ENCODE measurements at places on chromosomes 3 and 15.
A peak's percentile ranks its signal among the peaks of the same experiment; 100 is the strongest.

GRCh38 chr15:100429116-100429728 is 87.4 kb upstream of the ADAMTS17 start:
- no peak for DNase-seq

GRCh38 chr3:84881288-84881687 is 77.5 kb upstream of the CADM2 start:
- DNase-seq: no peak

DNA sequence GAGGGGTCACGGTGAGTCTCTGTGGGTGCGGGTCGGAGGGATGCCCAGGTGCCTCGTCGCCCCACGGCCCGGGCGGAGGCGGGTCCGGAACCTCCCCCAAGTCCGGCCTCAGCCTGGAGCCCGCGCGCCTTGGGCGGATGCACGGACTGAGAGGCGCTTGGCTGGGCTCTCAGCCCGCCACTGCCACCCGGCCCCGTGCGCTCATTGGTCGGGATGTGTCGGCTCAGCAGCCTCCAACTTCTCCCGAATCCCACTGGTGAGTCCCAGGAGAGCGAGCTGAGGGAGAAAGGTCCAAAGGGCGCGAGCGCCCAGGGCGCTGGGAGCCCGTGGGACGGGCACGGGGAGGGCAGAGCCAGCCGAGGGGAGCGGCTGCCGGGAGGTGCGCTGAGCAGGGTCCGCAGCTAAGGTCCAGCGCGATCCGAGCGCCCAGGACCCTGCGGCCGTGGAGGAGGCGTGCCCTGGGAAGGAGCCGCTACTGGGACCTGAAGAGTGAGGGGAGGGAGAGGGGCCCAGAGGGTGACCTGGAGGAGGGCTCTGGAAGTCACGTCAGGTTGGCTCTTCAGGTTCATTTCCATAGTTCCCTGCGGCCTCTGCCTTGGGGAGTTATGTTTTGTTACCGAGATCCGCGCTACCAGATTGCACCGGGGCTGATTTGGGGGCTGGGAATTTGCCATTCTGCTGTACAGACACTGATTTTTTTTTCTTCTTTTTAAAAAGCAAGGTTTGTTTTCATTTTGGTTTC is at the start of gene MME:
MME (plus strand) TSS at position 574 of the 742 bp plus-strand sequence. CDS start 3,849 bp downstream, outside the sequence.
- DNase-seq: peak; percentile 61

- no peak for DNase-seq
These were observed 30.8 kb downstream of the ARHGEF26 start for GRCh38 chr3:154151969-154152368.

DNA sequence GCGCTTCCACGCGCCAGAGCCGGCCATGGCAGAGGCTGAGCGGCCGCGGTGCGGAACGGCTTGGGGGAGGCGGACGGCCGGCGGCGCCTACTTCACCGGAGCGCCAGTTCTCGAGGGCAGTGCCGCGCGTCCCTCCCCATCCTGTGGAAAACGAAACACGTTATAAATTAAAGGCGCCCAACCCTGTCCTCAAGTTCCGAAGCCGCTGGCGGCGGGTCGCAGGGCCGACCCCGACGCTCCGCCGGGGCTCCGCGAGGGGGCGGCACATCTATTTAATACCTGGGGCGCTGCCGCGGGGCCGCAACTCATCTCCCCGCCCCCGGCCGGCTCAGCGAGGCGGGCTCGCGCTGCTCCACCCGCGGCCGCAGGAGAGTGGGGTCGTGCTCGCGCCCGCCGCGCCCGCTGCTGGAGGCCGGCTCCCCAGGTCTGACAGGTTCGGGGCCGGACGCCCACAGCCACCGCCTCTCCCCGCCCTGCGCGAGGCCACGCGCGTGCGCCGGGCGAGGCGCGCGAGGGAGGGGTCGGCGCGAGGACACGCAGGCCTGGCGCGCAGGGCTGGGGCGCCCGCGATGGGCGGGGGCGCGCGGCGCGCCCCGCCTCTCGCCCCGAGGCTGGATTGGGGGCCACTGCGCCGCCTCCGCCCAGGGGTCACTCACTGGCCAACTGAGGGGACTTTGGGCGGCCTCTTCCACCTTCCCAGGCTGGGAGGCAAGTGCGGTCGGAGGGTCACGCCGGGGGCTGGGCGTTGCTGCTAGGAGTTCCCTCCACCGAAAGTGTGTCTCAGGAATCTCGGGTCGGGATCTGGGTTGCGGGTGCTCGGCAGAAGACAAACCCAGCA is at the start of gene SLC30A4:
SLC30A4 (minus strand) TSS at position 428 of the 838 bp plus-strand sequence; CDS start at position 27, 401 bp downstream.
- DNase-seq: peak; percentile 55

DNA sequence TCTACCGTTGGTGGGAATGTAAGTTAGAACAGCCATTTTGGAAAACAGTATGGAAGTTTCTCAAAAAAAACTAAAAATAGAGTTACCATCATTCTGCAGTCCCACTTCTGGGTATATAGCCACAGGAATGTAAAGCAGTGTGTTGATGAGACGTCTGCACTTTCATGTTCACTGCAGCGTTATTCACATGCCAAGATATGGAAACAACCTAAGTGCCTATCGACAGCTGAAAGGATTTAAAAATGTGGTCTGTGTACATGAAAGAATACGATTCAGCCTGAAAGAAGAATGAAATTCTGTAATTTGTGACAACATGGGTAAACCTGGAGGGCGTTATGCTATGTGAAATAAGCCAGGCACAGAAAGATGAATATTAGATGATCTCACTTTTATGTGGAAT is 157.7 kb downstream of the THSD4 start:
- DNase-seq: no peak

GRCh38 chr3:146187334-146187950 is 26.5 kb upstream of the PLOD2 start:
- DNase-seq: peak; percentile 13

DNA sequence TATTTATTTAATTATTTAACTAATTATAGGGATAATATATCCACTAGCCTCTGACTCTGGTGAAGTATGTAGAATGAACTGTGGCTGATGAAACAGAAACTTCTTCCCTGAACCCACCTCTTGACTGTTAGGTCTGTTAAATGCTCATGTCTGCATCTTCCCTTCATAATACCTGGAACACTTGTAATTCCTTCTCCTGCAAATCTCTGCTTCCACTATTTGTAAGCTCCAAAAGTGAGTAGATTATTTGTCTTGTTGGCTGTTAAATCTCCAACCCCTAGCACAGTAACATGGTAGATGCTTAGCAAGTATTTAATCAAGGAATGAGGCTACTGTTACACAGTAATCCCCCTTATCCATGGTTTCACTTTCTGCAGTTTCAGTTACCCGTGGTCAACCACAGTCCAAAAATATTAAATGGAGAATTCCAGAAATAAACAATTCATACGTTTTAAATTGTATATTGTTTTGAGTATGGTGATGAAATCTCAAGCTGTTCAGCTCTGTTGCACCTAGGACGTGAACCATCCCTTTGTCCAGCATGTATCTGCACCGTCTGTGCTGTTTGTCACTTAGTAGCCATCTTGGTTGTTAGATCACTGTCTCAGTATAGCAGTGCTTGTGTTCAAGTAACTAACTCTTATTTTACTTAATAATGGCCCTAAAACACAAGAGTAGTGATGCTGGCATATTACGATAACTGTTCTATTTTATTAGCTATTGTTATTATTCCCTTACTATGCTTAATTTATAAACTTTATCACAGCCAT is 5.7 kb downstream of the TTBK2 start:
- no peak for DNase-seq

DNA sequence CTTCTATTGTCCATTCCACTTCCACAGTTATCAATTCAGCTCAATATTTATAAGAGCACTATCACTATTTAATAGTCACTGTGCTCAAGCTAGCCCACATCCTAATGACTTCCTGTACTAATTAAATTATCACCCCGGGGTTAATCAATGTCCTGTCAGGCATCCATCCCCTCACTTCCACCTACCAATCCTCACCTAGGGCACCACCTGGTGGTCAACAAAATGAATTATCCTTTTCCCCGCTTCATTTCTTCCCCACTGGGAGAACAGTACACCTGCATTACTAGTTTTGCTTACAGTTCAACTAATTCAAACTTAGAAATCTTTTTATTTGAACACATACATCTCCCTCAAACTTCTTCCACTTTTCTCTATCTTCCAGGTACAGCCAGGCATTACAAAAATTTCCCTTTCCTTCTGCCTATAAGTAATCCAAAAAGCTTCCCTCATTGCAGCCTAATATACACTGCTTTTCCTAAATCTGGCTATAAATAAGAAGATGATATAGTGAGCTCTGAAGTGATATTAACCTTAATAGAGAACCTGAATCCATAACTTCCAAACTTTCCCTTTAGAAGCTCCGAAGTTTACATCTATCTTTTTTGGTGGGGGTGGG is 68.5 kb downstream of the TMCC1 start:
- peak; percentile 52 for DNase-seq

DNA sequence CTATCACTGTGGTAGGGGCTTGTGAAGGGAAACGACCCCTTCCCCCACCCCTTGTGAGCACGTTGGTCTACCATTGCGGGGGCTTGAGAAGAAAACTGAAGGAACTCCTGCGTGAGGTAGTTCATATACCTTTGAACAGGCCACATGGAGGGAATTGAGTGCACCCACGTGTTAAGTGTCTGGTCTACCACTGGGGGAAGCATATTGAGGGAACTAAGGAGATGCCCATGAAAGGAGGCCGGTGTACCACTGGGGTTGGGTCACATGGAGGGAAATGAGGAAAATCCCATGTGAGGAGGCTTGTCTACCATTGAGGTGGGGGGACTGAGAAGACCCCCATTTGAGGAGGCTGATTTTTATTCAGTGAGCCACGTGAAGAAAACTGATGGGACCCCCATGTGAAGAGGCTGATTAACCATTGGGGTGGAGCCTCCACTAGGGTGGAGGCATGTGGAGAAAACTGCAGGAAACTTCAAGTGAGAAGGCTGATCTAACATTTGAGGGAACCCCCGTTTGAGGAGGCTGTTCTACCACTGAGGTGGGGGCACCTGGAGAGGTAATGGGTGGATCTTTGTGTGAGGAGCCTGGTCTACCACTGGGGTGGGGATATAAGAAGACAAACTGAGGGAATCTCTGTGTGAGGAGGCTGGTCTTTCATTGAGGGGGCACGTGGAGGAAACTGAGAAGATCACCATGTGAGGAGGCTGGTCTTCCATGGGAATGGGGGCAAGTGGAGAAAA is 163.2 kb downstream of the FBLN2 start:
- no peak for DNase-seq

GRCh38 chr3:95280711-95281352 is 1218.0 kb downstream of the NSUN3 start:
- DNase-seq: no peak

DNA sequence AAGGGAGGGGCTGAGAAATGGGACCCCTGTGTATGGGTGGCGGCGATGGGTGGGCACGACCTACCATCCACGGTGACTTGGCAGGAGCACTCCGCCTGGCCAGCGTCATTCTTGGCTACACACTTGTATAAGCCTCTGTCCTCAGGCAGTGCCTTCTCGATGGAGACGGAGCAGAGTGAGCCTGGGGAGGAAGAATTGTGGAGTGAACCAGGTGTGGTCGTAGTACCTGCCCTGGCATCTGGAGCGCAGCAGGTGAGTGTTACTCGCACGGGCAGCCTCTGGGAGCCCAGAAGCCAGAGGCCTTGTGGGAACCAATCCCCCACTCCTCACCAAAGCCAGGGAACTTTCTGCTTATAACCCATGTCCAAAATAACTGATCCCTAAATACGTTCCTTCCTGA is 107.8 kb upstream of the HACD2 start:
- DNase-seq: no peak

GRCh38 chr3:12675115-12675810 is 11.3 kb upstream of the RAF1 start:
- DNase-seq: no peak

DNA sequence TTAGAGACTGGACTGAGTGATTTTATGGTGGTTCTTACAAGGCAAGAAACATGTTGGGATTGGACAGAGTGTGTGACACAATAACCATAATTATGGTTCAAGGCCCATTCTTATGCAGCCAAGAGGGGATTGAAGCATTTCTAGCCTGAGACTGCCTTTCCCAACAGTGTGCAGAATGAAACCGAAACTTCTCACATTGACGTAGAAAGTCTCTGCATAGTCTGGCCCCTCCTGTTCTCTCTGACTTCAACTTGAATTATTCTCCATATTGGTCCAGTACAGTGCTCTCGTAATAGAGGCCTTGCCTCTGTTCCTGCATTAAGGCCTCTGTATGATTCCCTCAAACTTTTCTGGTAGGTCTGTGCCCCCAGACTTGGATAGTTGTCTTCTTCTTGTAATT is 138.3 kb downstream of the DIPK2A start:
- DNase-seq: no peak

- DNase-seq: no peak
These were observed 4.0 kb upstream of the TBC1D21 start for GRCh38 chr15:73869216-73869995.

DNA sequence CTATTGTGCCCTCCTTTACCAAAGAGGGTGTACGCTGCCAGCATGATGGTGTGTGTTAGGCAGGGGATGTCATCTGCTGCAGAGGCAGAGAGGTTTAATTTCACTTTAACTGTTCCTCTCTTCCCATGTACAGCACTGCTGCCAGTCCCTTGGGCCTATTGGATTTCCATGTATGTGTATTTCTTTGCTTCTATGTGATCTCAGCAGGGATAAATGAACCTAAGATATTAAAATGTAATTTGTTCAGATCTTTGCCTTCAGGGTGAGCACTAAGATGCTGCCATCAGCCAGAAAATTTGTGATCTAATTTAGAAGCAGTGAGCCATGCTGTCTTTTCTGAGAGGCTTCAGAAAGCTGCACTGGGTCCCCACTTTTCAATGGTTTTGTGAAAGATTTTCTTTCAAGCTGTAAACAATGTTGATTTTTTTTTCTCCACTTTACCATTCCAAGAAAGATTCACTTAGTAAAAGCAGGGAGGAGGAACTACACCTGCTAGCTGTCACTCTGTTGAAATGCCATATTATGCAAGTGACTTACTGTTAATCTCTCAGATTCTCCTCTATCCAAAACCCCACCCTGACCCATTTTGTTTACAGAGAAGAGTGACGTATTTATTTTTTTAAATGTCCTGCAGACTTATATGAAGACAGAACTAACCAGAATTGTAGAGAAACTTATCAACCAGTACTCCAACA is 261.9 kb downstream of the TBL1XR1 start:
- no peak for DNase-seq

- DNase-seq: no peak
These were observed 19.5 kb upstream of the LAMP3 start for GRCh38 chr3:183182073-183182472.

DNA sequence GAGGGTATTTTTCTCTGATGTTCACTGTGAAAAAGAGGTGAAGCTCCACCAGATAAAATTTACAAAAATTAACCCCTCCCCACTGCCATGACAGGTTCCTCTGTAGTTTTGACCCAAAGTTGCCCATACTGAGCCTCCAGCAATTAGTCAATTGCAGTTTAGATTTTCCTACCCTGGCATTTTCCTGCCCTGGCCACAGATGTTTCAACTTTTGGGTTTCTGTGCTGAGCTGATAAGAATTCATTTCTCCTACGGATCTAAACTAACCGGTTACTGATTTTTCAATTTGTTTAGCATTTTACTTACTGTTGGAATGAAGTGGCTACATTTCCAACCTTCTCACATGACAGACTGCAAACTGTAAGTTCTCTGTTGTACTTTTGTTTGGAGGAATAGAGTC is 1346.1 kb upstream of the EPHA6 start:
- DNase-seq: no peak

DNA sequence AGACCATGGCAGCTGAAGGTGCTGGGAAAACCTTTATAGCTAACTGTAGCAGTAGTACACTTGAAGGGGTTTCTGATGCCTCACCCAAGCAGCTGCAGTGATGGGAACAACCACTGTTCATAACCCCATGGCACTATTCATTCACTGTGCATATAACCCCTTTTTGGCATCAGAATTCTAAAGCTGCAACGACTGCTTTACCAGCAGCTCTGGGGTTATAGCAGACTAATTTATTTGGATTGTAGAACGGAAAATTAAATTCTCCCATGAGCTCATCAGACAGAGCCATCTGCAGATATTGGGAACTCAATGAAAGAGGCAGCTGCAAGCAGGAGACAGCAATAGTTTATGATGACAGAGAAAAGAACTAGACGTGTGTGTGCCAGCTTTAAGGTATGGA is 28.6 kb downstream of the TFDP2 start:
- no peak for DNase-seq

Data from HEK293T (cell line).